ENCODE measurements at places on chromosomes 1 and 21. TPM values are rescaled to one million over a fixed set of nuclear protein-coding genes. Genes with fewer than 3 reads are reported as not detected.

The ARHGEF10L gene
- 177 TPM for total RNA-seq

The PKP1 gene
- 1.8 TPM for total RNA-seq

The EXTL1 gene
- not detected for total RNA-seq

DNA sequence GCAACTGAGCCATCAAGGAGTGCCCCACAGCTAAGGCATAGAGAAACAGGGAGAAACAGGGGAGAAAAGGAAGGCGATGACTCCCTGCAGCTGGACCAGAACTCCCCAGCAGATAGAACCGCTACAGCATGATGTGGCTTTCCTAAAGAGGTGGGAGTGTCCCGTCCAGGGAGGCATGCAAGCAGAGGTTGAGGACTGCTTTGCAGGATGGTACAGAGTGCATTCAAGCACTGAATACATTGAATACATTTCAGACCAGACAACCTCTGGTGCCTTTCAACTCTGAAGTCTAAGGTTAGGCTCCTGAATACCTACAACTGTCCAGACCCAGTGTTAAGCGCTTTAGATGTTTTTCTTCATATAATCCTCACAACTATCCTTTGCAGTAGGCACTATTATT is 13.3 kb downstream of the DLGAP3 start:
- no peak for DNase-seq

DNA sequence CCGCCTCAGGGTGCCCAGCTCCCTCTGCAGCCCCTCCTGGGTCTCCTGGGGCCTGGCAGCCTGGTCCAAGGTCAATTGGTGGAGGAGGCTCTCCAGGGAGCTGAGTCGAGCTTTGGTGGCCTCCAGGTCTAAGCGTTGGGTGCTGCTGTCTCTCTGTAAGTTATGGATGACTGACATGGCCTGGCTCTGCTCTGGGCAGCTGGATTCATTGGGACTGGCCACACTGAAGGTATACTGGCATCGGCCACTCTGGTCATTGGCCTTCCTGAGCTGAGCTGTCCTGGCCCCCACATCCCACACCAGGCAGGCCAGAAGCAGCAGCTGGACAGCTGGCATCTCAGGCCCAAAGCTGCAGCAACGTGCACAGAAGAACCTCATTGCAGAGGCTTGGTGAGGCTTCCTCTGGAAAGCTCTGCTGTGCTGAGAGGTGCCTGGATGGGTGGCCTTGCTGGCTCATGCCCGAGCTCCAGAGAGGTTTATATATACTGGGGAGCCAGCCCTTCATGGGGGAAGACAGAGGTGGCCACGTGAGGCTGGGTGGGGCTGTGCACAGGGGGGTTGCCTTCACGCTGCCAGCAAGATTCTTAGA is at the start of gene MYOC:
TSS of gene MYOC (minus strand) at position 455 of the 589 bp plus-strand sequence. CDS start at position 378, 77 bp downstream.
- no peak for DNase-seq

DNA sequence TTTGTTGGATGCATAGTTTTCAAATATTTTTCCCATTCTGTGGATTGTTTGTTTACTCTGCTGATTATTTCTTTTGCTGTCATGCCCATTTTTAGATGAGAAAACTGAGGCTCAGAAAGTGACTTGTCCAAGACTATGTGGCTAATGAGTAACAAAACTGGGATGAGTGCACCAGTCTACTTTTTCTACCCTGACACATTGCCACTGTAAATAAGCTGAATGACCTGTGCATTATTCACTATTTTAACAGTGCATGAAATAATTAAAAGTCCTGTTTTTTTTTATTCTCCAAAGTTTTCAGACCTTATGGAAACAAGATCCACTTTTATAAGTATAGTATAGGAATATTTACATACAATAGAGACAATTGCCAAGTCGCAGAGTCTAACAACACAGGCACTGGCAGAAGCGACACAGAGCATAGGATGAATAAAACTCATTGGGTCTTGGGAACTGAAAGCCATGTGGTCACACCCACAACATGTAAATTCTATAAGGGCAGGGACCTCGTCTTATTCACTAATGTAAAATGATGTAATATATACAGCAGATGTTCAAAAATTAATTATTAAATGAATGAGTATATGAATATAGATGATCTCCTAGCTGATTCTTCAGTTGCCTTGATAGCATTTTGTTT is 45.2 kb downstream of the HLX start:
- DNase-seq, result no peak
